ENCODE measurements at places on chromosomes 4 and X. TPM values are rescaled to one million over a fixed set of nuclear protein-coding genes. Genes with fewer than 3 reads are reported as not detected.

Gene CFAP299
- not detected for total RNA-seq

GRCh38 chrX:9595174-9595573, 130.3 kb downstream of the TBL1X start:
- no peak for DNase-seq

- DNase-seq = no peak
Measured at GRCh38 chrX:9519546-9520216, 54.8 kb downstream of the TBL1X start.

Gene MEPE
- total RNA-seq = not detected

- no peak for DNase-seq
Measured at GRCh38 chr4:117549524-117549923, 464.1 kb upstream of the TRAM1L1 start.

Gene NKRF
- 25.7 TPM for total RNA-seq

Gene NAA11
- total RNA-seq = not detected

Gene CLDN2
- not detected for total RNA-seq

GRCh38 chr4:184805462-184806228, 20.1 kb downstream of the ACSL1 start:
- DNase-seq = peak; percentile 67

- no peak for DNase-seq
Measured at GRCh38 chrX:147832707-147833348, 78.9 kb upstream of the FMR1 start.

DNA sequence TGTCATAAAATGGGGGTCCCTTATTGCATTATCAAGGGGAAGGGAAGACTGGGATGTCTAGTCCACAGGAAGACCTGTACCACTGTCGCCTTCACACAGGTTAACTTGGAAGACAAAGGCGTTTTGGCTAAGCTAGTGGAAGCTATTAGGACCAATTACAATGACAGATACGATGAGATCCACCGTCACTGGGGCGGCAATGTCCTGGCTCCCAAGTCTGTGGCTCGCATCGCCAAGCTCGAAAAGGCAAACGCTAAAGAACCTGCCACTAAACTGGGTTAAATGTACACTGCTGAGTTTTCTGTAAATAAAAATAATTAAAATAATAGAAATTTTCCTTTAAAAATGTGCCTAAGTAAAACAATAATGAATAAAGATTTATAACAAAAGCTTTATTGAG, 30.6 kb downstream of the AASDH start:
- no peak for DNase-seq

Gene EGF
- 20.4 TPM for total RNA-seq

Gene ADAM29
- total RNA-seq = not detected

GRCh38 chrX:25858273-25858880, 279.8 kb upstream of the MAGEB18 start:
- no peak for DNase-seq

Gene CDX4
- total RNA-seq = not detected

DNA sequence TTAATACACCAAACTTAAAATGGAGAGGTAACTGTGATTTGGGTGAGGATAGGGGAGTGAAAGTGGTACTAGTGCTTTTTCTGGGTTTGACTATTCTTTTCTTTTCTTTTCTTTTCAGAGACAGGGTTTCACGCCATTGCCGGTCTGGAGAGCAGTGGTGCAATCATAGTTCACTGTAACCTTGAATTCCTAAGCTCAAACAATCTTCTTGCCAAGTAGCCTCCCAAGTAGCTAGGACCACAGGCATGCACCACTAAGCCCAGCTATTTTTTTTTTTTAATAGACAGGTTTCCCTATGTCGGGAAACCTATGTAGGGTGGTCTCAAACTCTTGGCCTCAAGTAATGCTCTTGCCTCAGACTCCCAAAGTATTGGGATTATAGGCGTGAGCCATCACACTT, 3.0 kb upstream of the ARMCX4 start:
- DNase-seq = no peak

DNA sequence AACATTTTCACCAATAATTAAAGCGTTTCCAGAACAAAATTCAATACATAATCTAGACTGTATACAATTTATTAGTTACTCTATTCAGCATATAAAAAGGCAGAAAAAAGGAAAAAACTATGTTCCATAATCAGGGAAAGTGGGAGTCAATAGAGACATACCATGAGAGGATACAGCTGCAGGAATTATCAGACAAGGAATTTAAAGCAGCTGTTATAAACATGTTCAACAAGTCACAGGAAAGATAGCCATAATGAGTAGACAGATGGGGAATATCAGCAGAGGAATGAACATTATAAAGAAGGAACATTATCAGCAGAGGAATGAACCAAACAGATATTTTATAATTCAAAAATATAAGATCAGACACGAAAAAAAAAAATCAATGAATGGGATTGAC, 500.6 kb upstream of the RPS6KA3 start:
- no peak for DNase-seq

Gene SOD3
- total RNA-seq = 6.3 TPM

GRCh38 chrX:133448512-133449076, 33.3 kb upstream of the GPC4 start:
- no peak for DNase-seq

Gene USP17L12
- not detected for total RNA-seq

Gene RAI2
- not detected for total RNA-seq

Gene SPANXC
- 13.5 TPM for total RNA-seq

Gene IQCM
- not detected for total RNA-seq

Gene SPANXN3
- total RNA-seq = not detected

- DNase-seq = no peak
Measured at GRCh38 chr4:53994382-53995102, 69.9 kb downstream of the CHIC2 start.

DNA sequence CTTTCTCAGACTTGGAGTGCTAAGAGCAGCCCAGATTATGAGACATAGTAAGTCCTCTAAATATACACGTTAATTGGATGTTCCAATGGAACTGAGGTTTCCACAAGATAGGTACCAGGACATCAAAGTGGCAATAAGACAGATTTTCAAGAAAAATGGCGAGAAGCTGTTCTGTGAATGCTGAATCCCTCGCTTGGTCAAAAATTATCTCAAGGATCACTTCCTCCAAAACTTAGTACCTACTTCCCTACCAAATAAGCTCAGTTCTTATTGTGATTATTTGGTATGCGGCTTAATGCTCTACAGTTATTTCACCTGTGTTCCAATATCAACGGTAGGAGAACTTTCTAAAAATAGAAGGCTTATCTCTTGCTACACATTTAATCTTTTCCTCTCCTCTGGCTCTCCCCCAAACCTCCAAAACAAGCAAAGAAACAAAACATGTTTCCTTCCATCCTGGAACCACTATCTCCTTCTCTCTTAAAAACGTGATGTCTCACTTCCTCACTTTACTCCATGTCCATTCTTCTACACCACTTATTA, 14.7 kb downstream of the PDGFC start:
- no peak for DNase-seq

- no peak for DNase-seq
Measured at GRCh38 chr4:148443512-148444295, 1.5 kb upstream of the NR3C2 start.

DNA sequence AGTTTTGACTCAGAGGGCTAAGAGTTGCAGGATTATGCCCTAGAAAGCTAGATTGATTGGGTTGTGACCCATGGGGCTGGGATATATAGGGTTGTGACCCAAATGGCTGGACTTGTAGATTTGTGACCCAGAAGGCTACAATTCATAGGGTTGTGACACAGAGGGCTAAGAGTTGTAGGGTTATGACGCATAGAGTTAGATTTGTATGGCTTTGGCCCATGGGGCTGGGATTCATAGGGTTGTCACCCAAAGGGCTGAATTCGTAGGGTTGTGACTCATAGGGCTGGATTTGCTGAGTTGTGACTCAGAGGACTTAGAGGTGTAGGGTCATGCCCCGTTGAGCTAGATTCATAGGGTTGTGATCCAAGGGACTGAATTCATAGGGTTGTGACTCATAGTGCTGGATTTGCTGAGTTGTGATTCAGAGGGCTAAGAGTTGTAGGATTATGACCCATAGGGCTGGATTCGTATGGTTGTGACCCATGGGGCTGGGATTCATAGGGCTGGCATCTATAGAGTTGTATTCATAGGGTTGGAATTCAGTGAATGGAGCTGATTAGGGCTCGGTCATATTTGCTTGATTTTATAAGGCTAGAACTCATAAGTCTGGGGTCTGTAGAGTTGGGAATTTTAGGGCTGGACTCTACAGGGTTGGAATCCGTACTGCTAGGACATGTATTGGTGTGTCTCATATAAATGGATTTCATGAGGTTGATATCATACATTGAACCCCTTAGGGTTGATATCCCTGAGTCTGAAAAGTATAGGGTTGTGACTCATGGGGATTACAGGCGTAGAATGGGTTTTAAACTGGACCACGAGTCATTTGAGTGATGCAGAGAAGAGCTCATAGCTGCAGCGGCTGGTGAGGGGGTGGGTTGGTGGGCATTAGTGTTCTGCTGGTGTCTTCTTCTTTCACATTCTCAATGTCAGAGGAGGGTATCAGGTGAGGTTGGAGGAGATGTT, 125.7 kb downstream of the CRLF2 start:
- no peak for DNase-seq

Gene CLDN22
- total RNA-seq = not detected

- DNase-seq = no peak
Measured at GRCh38 chr4:182409271-182409670, 166.1 kb downstream of the TENM3 start.

Gene FGD1
- total RNA-seq = 20.3 TPM

Gene L1CAM
- total RNA-seq = 68.8 TPM

- DNase-seq = no peak
Measured at GRCh38 chr4:94766856-94767255, 9.1 kb downstream of the BMPR1B start.

Gene CCNA2
- total RNA-seq = 61.9 TPM

Gene PF4V1
- total RNA-seq = not detected

DNA sequence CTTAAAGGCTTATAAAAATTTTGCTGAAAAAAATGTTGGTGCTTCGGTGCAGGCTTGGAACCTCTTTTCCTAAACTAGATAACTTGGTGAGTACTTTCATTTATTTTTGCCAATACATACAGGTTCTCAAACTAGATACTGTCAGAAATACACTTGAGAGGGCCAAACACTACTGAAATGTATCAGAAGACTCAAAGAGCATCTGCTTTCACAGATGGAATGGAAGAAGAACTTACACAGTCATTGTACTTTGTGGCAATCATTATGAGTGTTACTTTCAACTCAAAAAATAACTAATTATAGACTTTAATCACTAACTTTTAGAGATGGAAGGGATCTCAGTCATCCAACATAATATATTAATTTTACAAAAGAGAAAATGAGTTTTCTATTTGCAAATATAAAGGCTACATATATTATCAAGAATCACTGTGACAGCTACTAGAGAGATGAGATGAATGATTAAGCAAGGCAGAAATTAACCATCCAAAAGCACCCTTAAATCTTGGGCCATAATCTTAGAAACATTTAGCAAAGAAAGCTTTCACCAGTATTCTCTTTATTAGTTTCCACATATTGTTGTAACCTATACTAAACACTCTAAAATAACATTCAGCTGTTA, 1.0 kb downstream of the ENAM start:
- no peak for DNase-seq

DNA sequence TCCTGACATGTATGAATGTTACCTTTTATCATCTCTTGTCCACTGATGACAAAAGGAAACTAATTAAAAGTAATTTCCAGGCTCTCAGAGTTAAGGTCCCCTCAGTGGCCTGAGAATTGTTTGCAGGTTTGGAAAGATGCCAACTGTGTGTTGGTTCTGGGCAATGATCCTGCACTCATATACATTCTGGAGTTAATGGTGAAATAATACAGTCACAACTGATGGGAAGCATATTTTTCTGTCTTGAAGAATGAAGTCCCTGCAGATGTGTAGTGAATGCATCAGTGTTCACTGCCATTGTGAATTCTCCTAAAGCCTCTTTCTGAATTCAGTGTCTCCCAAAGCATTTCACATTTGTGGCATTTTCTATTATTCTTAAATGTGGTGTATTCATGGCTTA, 238.1 kb upstream of the PPP1R2C start:
- DNase-seq = no peak

DNA sequence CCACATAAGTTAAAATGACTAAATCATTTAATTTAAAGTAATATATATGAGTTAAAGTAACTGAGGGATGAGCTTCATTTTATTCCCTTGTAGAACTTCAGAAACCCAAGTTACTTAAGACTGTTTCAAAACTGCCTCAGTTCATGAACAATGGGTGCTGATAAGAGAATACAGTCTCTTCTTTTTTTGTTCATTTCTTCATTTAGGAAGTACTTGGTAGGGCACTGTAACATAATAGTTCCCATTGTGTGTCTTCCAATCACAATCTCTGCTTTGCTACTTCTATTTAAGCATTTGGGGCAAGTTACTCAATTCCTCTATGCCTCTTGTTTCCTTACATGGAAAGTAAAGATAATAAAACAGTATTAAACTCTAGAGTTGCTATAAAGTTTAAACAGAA, 50.4 kb downstream of the HHIP start:
- no peak for DNase-seq

- DNase-seq = no peak
Measured at GRCh38 chr4:81507530-81507929, 35.8 kb upstream of the RASGEF1B start.

GRCh38 chr4:47624031-47624441, 139.0 kb downstream of the ATP10D start:
- no peak for DNase-seq

Gene USP17L30
- total RNA-seq = not detected

- DNase-seq = no peak
Measured at GRCh38 chr4:79425586-79425985, 17.6 kb upstream of the GK2 start.

DNA sequence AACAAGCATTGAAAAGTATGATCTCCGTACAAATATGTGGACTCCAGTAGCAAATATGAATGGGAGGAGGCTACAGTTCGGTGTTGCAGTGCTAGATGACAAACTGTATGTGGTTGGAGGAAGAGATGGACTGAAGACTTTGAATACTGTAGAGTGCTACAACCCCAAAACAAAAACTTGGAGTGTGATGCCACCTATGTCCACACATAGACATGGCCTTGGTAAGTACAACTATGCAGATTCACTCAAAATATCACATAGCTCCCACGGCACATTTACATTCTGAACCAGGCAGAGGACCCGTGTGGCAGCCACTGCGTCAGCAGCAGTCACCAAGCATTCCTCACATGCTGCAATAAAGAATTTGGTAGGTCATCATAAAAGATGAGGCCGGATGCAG, 41.3 kb downstream of the KLHL5 start:
- no peak for DNase-seq

GRCh38 chr4:142369141-142369540, 477.0 kb downstream of the INPP4B start:
- DNase-seq = no peak

- no peak for DNase-seq
Measured at GRCh38 chr4:170420255-170420693, 330.5 kb upstream of the AADAT start.

GRCh38 chrX:38986586-38986985, 185.3 kb downstream of the MID1IP1 start:
- no peak for DNase-seq

GRCh38 chr4:94400191-94400590, 51.6 kb upstream of the PDLIM5 start:
- no peak for DNase-seq

- no peak for DNase-seq
Measured at GRCh38 chrX:435536-436122, 48.9 kb upstream of the PPP2R3B start.

Data from PC-9 (cell line).